ENCODE measurements at places on chromosomes 11 and 22. TPM values are rescaled to one million over a fixed set of nuclear protein-coding genes. Genes with fewer than 3 reads are reported as not detected.

DNA sequence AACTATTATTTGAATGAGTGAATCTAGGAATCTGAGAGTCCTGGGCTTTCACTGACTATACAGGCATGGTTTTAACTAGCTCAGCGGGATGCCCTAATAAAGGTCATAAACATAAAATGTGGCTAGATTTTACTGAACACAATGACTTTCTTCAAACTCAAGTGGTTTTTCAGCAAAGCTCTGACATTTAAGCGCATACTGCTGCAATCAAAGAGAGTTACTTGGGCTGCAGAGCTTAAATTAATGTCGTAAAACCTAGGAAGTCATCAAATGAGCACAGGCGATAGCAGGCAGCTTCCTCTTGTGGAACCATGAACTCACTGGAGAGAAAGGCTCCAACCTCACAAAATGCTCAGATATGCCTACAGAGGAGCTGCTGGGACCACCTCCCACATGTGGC lies 6.7 kb downstream of the CSNK2A3 start:
- H3K27ac ChIP-seq = no peak overlapping the region
- no peak overlapping the region for H3K4me3 ChIP-seq
- H3K27me3 ChIP-seq = no peaks in the 10 kb centered on the region
- no peak for DNase-seq
- no peaks in the 10 kb centered on the region for H3K36me3 ChIP-seq

DNA sequence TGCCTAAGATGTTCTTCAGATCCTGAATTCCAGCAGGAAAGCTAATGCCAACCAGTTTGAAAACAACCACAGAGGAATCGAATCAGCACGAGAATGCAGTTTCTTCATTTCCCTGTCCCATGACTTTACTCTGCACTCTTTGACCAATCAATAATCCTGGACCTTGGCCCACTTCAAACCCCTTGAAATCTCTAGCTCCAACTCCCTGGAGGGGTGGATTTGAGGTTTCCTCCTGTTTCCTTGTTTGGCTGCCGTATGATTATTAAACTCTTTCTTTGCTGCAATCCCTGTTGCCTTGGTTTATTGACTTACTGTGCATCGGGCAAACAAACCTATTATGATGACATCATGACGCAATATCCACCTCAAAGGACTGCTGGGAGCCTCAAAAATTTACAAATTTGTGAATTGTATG lies 109.3 kb downstream of the FBXO7 start:
- no peak overlapping the region for H3K4me3 ChIP-seq
- H3K27me3 ChIP-seq = no peaks in the 10 kb centered on the region
- DNase-seq = no peak

DNA sequence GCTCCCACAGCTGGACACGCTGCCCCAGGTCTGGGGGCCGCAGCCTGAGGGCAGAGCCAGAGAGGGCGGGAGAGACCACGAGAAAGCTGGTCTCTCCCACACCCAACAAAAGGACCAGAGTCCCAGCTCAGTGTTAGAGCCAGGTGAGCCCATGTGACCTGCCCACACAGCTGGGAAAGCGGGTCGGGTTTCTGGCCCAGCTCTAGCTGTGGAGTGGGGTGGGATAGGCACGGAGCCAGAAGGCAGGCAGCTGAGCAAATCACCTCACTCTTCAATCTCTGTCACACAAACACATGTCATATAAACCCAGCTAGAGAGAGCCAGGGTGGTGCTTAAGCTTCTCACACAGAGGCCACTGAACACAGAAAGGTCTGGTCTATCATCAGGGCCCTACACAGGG lies 7.8 kb upstream of the EIF3D start:
- no peaks in the 10 kb centered on the region for H3K27me3 ChIP-seq
- no peak overlapping the region for H3K27ac ChIP-seq
- H3K4me1 ChIP-seq = no peaks in the 10 kb centered on the region
- no peak overlapping the region for H3K4me3 ChIP-seq

- H3K4me3 ChIP-seq = no peak overlapping the region
- H3K27ac ChIP-seq = no peak overlapping the region
- no peaks in the 10 kb centered on the region for H3K4me1 ChIP-seq
Measured at GRCh38 chr11:124441519-124441918, 4.0 kb downstream of the OR8B8 start.

- H3K27ac ChIP-seq = no peak overlapping the region
- no peaks in the 10 kb centered on the region for H3K4me1 ChIP-seq
- no peaks in the 10 kb centered on the region for H3K36me3 ChIP-seq
- H3K27me3 ChIP-seq = no peaks in the 10 kb centered on the region
- no peak for DNase-seq
Measured at GRCh38 chr11:76777876-76778275, 5.3 kb upstream of the TSKU start.

The HEPHL1 gene
- polyA plus RNA-seq = not detected

DNA sequence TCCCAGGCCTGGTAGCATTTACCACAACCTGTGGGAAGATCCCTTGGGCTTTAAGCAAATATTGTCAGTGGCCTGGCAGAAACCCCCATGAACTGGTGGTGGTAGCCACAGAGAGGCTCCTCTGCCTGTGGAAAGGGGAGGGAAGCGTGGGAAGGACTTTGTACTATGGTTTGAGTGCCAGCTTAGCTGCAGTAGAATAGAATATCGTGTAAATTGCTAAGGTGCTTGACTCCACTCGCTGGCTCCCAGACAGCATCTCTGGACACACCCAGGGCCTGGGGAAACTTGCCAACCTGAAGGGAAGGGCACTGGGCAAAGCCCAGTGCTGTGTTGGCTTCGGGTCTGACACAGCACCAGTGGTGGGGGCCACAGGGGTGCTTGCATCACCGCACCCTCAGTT lies 52.6 kb downstream of the XRRA1 start:
- H3K27me3 ChIP-seq = no peaks in the 10 kb centered on the region
- no peak for DNase-seq
- H3K4me1 ChIP-seq = no peaks in the 10 kb centered on the region
- no peak overlapping the region for H3K4me3 ChIP-seq
- H3K36me3 ChIP-seq = peaks cover 4% of the 10 kb centered on the region

GRCh38 chr11:15569305-15570025 lies 454.7 kb downstream of the INSC start:
- no peaks in the 10 kb centered on the region for H3K27me3 ChIP-seq
- DNase-seq = no peak
- H3K4me3 ChIP-seq = no peak overlapping the region
- H3K36me3 ChIP-seq = no peaks in the 10 kb centered on the region

The RGL4 gene
- polyA plus RNA-seq = 58.4 TPM

- H3K4me3 ChIP-seq = no peak overlapping the region
- no peak for DNase-seq
- H3K4me1 ChIP-seq = no peaks in the 10 kb centered on the region
- H3K27me3 ChIP-seq = no peaks in the 10 kb centered on the region
Measured at GRCh38 chr11:95908826-95909225, 15.1 kb downstream of the MTMR2 start.

- no peak overlapping the region for H3K27ac ChIP-seq
- H3K4me1 ChIP-seq = no peaks in the 10 kb centered on the region
- no peaks in the 10 kb centered on the region for H3K27me3 ChIP-seq
- no peak for DNase-seq
- no peaks in the 10 kb centered on the region for H3K36me3 ChIP-seq
Measured at GRCh38 chr11:124511745-124512144, 31.7 kb downstream of the OR8B12 start.

- no peak for DNase-seq
- H3K36me3 ChIP-seq = no peaks in the 10 kb centered on the region
- H3K4me1 ChIP-seq = peaks cover 70% of the 10 kb centered on the region
- H3K27ac ChIP-seq = no peak overlapping the region
- H3K27me3 ChIP-seq = no peaks in the 10 kb centered on the region
Measured at GRCh38 chr22:26646158-26646557, 11.2 kb upstream of the MIAT start.
